NCI-H2227 treated with DMSO at 0.1 percent for 48 hours (cell line): ENCODE measurements at places on chromosomes 5 and 9.

DNA sequence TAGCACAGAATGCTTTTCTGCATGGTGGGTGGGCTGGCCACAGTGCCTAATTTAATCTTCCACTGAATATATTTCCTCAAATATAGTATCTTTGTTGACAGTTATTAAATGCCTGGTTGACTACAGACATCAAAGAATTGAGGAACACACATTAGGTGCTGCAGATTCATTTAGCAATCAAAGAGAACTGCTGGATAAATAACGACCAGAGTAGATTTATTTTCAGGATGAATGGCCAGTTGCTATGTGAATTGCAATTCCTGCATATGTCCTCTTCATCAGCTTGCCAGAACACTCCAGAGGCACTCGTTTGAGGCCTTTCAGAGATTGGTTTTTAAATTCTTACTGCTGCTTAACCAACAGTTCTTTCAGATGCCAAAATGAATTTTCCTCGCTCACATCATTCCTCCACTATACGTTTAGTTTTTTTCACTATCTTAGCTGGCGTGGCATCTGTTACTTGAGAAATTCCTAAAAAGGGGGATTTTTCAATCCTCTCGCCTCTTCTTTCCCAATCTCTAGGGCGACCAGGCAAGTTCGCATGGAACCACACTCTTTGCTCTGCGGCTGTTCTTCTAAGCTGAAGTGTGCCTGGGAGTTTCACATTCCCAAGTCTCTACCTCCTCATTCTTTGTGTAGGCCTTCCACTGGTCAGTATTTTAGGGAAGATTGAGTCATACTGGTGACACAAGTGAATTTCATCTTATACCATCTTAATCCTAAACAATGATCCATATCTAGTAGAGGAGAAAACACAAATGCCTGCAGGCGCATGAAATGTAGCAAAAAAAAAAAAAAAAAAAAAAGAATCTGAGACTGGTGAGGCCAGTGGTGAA lies 237.1 kb upstream of the NMUR2 start:
- DNase-seq = no peak

DNA sequence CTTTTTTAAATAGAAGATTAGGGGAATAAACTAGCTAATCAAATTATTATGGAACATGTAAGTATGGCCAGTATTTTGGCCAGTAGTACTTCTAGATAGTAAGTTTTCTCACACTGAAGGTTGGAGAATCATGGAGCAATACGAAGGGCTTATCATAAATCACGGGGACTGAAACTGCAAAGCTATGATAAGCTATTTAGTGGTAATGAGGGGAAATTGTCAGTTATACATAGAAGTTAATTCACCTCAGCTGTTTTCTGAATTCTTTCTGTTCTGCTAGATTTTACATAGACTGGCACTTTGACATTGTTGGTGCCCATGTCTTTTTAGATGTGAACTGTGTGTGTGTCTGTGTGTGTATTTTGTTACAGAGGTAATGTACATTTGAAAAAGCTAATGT lies 34.5 kb upstream of the FAM151B start:
- no peak for DNase-seq

- DNase-seq = no peak
Measured at GRCh38 chr9:118734696-118735095, 634.5 kb downstream of the BRINP1 start.

DNA sequence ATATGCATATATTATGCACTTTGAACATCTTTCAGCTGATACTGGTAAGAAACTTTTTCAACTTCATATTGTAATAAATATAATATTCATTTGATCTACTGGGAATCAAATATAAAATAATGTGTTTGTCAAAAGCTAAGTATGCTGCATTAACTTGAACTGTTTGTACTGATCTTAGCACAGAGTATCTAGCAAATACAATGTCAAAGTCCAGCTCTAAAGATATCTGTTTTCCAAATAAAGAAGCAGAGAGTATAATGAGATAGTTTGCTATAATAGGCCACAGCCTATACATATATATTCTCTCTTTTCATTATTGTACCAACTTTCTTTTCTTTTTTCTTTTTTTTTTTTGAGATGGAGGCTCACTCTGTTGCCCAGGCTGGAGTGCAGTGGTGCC lies 417.0 kb downstream of the TMEM161B start:
- DNase-seq = no peak

DNA sequence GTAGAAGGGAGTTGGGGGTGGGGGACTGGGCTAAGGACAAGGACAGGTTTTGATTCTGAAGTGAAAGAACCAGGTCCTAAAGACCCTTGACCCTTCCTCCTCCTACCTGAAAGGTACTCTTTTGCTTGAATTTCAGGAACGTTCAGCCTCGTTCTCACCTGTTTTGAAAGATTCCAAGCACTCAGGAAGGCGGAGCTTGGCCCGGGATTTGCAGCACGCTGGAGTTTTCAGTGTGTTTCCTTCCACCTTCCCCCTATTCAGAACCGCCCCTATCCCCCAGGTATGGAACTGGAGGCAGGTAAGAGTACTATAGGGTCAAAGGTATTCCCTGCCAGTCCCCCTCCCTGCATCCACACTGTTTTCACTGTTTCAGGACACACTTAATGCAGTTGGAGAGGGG lies 7.1 kb downstream of the EGR1 start:
- no peak for DNase-seq

DNA sequence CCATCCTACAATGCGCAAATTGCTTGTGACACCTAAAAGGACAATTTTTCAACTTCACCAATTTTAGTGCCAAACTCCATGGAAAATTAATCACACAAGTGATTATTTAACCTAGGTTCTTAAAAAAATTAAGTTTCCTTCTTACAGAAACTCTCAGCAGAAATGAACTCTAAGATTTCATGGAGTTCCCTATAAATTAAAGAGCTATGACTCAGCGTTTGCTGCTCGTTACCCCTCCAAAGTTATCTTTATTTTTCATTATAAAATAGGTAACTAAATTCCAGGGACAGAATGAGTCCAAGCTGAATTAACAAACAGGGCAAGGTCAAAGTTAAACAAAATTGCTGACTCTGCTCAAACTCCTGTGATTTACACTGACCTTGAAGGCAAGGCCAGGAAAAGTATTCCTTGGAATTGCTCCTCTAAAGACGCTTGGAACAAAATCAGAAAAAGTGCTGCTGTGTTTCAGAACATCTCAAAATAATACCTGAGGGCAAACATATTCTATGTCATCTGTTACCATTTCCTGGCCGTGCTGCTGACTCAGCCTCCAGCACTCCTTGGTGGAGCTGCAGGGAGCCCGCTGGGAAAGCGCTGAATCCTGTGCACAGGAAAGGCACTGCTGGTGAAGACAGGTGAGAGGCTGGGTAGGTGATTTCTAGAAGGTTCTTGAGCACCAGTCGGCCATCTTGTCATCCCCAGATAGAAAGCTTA lies 2.5 kb upstream of the CMBL start:
- DNase-seq = peak; percentile 27

DNA sequence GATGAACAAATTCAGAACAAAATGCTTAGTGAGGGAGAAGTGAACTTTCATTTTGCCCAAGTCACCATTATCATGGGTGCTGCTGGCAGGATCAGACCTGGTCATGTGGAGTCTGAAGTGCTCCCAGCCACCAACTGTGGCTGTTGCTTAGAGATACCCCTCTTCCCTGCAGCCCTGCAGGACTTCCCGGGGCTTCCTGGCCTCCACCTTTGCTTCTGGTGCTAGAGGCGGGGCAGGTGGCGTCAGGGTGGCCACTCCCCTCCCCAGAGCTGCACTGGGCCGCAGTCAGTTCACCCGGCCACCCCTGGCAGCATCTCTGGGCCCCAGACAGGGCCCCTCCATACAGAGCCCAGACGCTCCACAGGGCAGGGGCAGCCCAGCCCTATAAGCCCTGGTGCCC lies 30.0 kb upstream of the SLC12A7 start:
- DNase-seq = no peak

DNA sequence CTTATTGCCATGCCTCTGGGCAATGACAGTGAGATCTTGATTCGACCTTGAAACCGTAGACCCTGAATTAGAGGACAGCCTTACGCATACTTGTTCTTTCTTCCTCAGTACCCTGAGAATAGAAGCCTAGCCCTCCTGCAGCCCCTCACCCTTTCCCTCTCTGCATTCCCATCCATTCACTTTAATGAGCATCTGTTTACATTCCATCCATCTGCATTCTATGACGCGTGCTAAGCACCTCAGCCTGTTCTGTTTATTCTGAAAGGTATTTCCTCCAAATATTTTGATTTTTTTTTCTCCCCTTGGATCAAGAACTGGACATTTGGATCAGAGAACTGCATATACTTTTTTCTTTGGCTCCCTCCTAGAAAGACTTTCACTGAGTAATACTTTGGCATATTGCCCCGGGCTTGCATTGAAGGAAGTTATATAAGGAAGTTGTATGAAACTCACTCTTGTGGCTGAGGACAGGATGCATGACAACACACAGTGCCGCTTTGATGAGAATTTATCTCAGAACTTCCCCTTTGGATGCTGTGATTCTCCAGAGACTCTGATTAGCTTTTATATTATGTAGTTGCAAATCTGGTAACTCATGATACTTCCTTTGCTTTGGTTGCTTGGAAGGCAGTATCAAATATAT lies 15.7 kb downstream of the TMEM8B start:
- DNase-seq = no peak

GRCh38 chr5:67549296-67549618 lies 352.7 kb upstream of the CD180 start:
- no peak for DNase-seq

- no peak for DNase-seq
Measured at GRCh38 chr5:132480546-132480892, 10.1 kb downstream of the IRF1 start.

DNA sequence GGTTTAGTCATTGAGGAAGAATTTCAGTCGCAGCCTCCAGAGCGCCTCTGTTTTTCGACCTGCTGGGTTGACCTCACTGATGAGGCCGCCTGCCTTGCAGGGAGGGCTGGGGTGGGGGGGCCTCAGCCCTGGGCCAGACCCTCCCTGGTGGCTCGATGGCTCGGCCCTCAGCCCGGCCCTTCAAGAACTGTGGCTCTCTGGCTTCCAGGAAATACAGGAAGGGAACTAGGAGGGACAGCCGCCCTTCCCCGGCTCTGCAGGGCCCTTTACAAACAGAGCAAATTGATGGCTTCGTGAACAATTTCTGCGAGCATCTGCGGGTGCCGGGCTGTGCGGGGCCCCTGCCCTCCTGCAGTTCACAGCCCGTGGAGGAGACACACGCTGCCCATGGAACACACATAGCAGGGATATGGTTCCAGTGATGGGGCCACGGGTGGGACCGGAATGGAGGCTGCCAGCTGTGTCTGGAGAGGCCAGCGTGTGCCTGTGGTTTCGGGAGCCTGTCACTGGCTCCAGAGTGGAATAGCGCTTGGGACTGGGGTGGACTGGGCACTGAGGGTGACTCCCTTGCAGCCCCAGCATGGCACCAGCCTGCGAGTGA lies 39.6 kb downstream of the COL5A1 start:
- no peak for DNase-seq

DNA sequence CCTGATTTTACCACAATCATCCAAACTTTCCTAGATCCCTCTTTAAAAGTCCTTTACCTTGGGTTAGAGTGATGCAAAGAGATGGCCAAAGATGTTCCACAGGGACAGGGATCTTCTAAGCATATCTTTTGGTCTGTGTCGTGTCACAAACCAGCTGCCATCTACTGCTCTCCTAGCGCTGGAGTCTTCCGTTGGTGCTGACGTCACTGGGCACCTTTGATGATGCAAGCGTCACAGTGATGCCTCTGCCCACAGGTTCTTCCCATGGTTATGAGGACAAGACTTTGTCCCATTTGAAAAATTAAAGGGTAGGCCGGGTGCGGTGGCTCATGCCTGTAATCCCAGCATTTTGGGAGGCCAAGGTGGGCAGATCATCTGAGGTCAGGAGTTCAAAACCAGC lies 1.7 kb upstream of the GLT6D1 start:
- DNase-seq = no peak

DNA sequence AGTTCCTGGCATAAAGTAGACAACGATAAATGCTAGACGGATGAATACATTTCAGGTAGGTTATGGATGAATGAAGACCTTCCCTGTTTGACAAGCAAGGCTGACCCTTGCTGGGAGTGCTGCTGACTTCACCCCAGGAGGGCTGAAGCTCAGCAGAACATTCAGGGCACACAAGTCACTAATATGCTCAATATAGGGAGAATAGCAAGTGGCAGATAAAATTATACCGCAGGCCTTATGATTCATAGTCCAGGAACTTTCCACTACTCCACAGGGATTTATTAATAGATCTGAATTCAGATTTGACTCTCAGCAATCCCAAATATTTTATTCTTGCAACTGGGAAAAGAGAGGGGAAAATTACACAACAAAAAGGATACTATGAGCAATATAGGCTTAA lies 38.2 kb upstream of the GRAMD2B start:
- no peak for DNase-seq

- no peak for DNase-seq
Measured at GRCh38 chr9:121878271-121878822, 214.8 kb downstream of the TTLL11 start.

DNA sequence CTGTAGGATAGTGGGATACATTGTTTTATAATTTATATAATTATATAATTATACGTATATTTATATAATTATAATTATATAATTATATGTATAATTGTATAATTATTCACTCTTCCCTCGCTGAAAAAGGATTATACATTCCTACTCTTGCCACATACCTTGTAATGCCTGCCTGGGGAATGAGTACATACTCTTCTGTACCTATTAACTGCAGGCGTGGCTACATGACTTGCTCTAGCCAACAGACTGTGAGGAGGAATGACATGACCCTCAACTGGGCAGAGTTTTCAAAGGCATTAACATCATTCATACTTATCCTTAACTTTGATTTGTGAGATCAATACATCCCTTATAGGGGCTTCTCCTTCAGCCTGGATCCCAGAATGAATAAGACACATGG lies 19.1 kb downstream of the ERMP1 start:
- no peak for DNase-seq

DNA sequence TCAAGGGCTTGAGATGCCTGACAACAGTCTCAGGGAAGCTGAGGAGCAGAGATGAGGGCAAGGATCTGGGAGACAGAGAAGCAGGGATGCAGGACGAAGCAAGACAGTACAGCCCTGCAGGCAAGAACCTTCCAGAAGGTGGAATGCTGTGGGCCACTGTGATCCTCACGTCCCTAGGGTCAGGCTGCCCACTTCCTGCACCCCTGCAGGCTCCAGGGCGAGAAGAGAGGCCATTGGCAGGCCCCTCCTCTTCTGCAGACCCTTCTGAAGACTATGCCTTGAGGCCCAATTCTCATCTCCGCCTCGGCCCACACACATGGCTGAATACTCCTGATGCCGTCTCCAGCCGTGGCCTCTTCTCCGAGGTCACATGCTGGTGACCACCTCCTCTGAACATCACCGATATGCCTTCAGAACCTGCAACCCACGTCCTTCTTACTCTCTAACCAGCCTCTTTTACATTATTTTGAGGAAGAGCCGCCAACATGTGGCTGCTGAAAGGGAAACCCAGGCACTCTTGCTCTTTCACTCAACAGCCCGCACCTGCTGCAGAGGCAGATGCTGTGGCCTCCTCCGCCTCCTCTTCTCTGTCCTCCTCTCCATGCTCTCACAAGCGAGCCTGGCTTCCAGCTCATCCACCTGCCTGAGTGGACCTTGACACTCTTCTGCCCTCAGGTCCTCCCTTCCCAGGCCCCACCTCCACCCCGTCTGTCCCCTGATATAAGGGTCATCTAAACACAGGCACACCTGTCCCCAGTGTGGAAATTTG lies 181.5 kb downstream of the IRX2 start:
- no peak for DNase-seq
